ENCODE measurements at places on chromosomes 11 and 22.

DNA sequence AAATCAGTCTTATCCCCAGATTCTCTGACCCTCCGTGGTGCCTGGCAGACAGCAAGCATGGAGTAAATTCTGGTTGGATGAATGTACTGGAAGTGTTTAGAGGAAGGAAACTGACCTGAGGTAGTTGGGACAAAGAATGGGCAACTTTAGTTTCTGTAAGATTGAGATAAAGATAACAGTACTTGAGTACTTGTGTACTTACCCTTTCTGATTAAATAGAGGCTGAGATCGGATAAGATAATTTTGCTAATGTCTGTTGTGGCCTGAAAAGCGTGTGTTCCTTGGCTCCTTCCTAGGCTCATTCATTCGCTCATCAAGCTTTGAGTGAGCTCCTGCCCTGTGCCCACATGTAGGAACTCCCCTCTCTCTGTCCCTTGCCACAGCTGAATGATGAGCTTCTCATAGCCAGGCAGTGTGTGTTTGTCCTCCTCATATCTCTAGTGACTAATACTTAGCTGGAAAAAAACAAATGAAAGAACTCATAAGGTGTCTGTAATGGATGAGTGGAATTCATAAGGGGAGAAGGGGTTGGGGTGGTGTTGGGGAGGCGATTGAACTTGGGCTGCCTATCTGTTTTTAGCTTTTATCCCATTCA is 118.1 kb downstream of the DBX1 start:
- no peak for DNase-seq

GRCh38 chr11:35158701-35159510 is 19.9 kb downstream of the CD44 start:
- peak; percentile 82 for DNase-seq

- no peak for DNase-seq
Observed at GRCh38 chr11:47797633-47798032, 30.5 kb upstream of the FNBP4 start.

DNA sequence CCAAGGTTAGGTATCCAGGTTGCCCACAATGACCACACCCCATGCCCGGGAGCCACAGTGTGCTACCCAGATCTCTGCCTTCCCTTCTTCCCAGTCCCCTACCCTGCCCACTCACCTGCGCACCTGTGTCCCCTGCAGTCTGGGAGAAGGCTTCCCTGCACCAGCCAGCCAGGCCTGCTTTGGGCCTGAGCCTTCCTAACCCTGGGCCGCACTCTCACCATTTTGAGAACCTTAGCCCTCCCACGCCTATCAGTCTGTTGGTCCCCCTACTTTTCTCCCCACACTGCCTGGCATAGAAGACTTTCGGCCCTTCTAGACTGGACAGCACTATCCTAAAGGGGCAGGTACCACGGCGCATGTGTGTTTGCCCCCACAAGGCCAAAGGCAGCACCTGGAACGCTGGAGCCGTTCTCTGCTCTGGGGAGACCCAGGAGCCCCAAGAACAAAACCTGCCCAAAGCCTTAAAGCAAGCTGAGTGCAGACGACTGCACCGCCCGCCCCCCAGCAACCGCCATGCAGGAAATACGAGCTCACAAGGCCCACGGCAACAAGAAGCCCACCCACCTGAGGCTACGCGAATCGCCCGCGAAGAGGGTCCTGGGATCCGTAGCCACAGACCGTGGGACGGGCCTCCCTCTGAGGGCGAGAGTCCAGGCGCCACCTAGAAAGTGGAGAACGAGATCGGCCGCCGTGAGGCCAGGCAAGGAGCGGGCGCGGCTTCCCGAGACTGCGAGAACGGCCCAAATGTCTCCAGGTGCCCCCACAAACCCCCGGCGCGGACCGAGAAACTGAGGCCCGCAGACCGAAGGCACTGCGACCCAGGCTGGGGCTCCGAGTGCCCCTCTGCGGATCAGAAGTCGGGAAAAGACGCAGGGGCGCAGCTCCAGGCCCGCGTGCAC is 546 bp downstream of the GNB1L start:
- peak; percentile 47 for DNase-seq

DNA sequence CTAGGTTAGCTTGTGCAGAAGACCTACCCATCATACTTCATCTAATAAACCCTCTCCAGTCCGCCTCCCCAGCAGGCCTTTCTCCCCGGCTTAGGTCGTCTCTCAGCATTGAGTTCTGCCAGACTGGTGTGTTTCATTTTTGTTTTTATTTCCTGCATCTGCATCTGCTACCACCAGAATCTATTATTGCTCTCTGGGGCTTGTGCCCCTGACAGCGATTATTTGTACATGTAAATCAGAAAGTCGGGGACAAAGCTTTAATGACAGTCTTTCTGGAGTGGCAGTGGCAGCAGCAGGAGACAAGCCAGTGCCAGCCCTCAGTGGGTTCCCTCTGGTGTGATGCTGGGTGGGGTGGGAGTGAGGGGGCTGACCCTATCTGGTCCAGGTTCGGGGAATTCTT is 127.5 kb downstream of the PKNOX2 start:
- no peak for DNase-seq

DNA sequence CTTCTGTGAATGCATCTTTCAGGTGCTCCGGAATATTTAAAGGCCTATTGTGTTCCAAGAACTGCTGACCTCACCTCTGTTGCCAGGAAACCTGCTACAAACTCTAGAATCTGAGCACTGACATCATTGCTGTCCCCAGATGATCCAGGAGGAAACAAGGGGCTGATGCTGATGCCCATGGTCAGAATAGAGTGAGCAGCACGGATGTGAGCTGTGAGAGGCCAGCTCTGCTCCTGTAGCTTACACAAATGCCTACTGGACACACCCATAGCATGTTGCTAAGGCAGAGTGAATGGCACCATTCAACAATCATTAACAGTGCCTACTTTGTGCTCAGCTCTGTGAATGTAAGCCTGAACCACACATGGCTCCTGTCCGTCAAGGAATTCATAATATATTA is 276.7 kb upstream of the API5 start:
- DNase-seq: peak; percentile 24

DNA sequence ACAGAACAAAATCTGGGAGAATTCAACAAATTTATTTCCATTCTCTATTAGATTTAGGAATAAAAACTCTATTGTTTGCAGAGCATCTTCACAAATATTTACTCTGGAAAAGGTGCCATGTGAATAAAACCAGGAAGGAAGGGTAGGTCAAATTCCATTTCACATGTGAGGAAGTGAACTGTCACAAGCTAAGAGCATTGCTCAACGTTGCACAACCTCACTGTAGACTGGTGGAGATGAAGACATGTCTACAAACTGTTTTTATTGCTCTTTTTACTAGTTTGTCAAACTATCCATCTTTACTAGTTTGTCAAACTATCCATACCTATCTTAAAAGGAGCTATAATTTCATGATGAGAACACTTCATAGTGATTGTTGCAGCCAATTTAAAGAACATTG is 236.4 kb downstream of the CNTN5 start:
- no peak for DNase-seq

DNA sequence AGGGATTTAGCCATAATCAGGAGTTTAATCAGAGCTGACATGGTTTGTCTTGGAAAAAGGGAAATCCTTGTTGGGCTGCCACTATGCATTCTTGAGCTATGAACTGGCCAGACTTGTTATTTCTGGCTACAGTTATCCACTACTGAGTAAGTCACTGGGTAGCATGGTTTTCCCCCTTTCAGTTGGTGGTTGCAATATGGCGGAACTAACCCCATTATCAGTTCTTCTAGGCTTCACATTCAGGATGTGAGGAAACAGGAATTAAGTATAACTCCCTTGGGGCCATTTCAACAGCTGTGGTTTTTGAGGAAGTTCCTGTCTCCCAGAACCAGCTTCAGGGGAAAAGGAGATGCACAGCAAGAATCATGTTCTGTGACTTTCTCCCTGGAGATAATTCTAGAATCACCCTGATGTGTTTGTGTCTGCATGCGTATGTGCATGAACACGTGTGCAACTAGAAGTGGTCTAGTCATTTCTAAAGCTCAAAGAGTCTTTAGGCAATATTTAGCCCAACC is 103.0 kb upstream of the CD44 start:
- DNase-seq: no peak

GRCh38 chr11:117923275-117923674 is 5.9 kb downstream of the TMPRSS13 start:
- no peak for DNase-seq

DNA sequence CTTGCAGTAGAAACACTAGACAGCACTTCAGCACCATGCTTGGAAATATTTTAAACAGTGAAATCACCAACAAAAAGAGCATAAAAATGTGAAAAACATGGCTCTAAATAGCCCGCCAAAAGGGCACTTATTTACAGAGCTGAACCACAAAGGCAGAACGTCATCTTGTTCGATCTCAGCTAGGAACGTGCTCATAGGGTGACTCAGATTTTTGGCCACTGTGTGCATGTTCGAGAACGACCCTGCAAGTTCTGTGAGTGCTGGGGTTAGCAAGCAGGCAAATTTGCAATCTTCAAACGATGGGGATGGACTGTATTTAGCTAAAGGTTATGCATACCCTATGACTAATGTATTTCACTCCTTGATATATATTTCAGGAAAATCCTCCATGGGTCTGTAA is 30.6 kb downstream of the OR2AT4 start:
- DNase-seq: no peak

GRCh38 chr11:17735818-17736578 is 1.4 kb downstream of the KCNC1 start:
- DNase-seq: no peak

GRCh38 chr11:31404614-31405013 is 35.0 kb downstream of the DNAJC24 start:
- no peak for DNase-seq

GRCh38 chr11:117382746-117383145 is 55.1 kb downstream of the CEP164 start:
- no peak for DNase-seq

DNA sequence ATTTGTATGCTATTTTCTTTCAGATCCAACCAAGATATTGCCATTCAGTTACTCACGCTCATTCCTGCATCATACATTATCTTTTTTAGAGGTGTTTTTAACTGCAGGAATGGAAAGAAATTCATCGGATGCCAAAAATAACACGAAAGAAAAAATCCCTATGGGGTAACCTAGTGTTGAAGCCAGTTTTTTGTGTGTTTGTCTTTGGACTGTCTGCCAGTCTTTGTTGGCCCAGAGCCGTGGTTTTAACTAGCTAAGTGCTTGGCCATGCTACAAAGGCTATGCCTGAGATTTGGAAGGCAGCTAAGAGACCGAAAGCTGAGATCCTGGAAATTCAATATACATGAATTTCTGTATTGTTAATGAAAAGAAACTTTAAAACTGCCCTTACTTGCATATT is 309.8 kb upstream of the CNTN5 start:
- peak; percentile 22 for DNase-seq

GRCh38 chr11:3152471-3153110 is 12.5 kb downstream of the OSBPL5 start:
- DNase-seq: no peak

GRCh38 chr11:15128621-15129020 is 13.9 kb downstream of the INSC start:
- no peak for DNase-seq

- no peak for DNase-seq
Observed at GRCh38 chr11:119783466-119784400, 54.7 kb upstream of the NECTIN1 start.

- DNase-seq: no peak
Observed at GRCh38 chr11:122850076-122850631, 11.9 kb downstream of the CRTAM start.

- DNase-seq: no peak
Observed at GRCh38 chr11:1942558-1943260, 4.4 kb upstream of the MRPL23 start.

DNA sequence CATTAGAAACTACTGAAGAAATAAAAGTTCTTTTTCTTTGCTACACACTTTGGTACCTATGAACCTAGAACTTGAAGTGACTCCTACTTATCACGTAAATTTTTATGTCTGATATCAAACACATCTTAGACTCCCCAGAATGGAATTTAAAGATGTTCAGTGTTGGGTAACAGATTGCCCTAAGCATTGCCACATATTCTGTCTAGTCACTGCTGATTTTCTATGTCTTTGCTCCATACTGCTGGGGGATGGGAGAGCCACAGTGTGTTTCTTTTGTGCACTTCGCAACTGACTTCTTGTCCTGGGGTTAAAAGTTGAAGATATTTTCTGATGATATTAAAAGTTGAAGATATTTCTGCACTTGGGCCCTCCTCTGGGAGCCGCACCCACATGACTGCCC is 19.4 kb upstream of the MYO18B start:
- no peak for DNase-seq

DNA sequence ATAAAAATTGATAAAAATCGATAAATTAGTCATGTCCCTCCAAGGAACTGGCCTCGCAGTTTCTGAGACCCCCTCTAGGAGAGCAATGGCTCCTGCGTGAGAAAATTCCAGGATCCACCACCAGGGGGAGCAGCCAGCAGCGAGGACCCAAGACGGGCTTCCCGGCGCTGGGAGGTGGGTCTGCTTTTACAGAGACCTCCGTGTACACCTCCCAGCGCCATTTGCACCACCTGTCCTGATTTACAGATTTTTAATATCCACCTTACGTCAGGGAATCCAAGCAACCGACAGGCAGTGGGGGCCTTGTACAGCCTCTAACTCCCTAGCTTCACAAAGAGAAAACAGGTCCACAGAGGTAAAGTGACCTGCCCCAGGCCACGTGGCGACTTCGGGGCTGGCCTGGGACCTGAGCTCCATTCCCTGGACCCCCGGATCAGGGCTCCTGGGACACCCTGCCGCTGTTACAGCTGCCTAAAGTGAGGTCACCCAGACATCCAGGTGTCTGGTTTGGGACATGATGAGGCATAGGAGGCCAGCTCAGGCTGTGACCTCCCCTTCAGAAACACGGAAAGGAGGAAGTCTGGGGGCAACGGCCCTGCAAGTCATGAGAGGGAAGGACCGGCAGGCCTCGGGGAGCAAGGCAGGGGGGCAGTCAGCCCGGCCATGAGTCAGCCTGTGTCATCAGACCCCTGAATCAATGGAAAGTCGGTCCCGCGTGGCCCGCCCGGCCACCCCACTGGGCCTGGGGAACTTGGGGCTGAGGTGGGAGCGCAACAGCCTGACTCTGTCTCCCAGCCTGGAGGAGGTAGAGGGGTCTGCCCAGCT is 3.5 kb downstream of the OSM start:
- peak; percentile 85 for DNase-seq

- DNase-seq: no peak
Observed at GRCh38 chr11:105740164-105740903, 130.5 kb downstream of the GRIA4 start.

DNA sequence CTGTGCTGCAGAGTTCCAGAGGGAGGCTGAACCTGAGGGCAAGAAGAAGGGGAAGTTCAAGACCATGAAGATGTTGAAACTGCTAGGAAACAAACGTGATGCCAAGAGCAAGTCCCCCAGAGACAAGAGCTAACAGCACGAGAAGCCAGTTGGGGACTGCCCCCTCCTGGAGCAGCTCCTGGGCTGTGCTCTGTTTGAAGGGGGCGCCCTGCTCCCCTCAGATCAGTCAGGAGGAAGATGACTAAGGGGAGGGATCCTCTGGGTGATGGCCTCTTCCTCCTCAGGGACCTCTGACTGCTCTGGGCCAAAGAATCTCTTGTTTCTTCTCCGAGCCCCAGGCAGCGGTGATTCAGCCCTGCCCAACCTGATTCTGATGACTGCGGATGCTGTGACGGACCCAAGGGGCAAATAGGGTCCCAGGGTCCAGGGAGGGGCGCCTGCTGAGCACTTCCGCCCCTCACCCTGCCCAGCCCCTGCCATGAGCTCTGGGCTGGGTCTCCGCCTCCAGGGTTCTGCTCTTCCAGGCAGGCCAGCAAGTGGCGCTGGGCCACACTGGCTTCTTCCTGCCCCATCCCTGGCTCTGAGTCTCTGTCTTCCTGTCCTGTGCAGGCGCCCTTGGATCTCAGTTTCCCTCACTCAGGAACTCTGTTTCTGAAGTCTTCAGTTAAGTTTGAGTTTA is 12.6 kb downstream of the C22orf23 start:
- no peak for DNase-seq

- DNase-seq: no peak
Observed at GRCh38 chr22:27523711-27524110, 277.8 kb downstream of the MN1 start.

- DNase-seq: no peak
Observed at GRCh38 chr22:33044112-33044511, 14.1 kb downstream of the SYN3 start.
